ENCODE measurements at places on chromosomes 7 and 10. TPM values are rescaled to one million over a fixed set of nuclear protein-coding genes. Genes with fewer than 3 reads are reported as not detected.

DNA sequence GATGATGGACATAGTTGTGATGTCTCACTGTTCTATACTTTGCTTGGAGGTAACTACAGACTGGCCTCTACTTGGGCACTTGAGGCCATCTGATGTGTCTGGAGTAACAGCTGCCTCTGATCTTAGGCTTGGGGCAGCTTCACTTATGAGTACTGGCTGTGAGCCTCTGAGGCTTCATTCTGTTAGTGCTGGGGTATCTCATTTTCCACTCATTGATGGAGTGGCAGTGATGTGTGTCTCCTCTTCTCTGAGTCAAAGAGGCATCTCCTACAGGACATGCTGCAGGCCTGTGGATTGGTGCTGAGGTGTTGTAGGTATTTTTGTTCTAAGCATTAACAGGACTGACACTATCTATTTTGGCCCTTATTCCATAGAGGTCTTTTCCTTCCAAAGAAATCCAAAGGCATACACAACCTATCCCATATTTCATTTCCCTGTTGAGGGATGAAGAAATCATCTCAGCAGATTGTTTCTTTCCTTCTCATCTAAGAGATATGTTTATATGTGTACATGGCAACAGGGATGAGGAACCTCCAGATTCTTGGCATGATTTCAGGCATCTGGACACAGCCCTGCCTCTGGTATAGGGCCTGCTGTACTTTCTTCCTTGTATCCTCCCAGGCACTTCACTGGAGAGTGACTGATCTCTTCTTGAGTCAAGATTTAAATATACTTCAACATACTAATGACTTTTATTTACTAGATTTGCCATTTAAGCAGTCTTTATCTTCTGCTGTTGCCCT lies 65.7 kb upstream of the NOBOX start:
- no peak for DNase-seq

ADAMTS14 gene
- total RNA-seq: 0.95 TPM

GRCh38 chr10:22618078-22618785 lies 96.1 kb downstream of the PIP4K2A start:
- no peak for DNase-seq

- DNase-seq: no peak
Measured at GRCh38 chr7:71498381-71498780, 366.4 kb downstream of the GALNT17 start.

GRCh38 chr7:138961159-138961558 lies 20.0 kb downstream of the KIAA1549 start:
- DNase-seq: peak; percentile 41

DNA sequence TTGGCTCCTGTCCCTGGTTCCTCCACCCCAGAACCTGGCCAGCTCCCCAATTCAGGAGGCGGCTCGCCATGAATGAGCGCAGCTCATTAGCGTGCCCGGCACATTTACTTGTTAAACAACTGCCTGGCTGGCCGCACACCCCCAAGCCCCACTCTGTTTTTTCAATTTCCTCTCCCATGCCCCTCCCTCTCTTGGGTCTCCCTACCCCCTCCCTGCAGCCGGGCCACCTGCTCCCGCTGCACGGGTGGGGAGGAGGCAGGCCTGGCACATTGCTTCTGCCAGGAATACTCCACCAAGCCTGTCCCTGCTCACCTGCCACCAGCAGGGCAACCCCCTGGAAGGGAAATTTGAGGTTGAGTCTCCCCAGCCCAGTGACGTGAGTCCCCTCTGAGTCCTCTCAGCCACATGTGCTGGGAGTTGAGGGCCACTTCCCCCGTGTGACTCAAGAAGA lies 2.5 kb upstream of the SLIT1 start:
- DNase-seq: no peak

TFEC gene
- total RNA-seq: 2.9 TPM

GRCh38 chr10:132650611-132651250 lies 113.1 kb downstream of the INPP5A start:
- DNase-seq: no peak

DENND2A gene
- total RNA-seq: 8.2 TPM

LIPK gene
- not detected for total RNA-seq

IDI1 gene
- 132 TPM for total RNA-seq

DNA sequence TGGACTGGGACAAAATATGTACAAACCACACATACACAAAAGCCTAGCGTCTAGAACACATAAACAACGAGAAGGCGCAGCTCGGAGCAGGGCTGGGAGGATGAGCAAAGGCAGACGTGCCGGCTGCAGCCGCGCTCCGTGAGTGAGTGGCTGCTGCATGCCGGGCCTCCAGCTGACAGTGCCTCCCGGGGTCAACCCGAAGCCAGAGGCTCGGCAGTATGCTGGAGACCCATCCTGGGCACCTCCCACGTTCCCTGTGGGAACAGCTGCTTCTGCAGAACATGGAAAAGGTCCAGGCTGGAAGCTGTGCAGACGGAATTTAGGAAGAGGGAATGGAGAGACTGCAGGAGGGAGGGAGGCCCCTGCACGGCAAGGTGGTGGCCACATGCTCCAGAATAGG lies 3.6 kb upstream of the GPR146 start:
- no peak for DNase-seq

- peak; percentile 76 for DNase-seq
Measured at GRCh38 chr10:132434405-132435005, 37.5 kb downstream of the PWWP2B start.

OPTN gene
- total RNA-seq: 93.2 TPM

THSD7A gene
- 1.6 TPM for total RNA-seq

- DNase-seq: no peak
Measured at GRCh38 chr10:117449636-117450035, 74.4 kb upstream of the PDZD8 start.

DNA sequence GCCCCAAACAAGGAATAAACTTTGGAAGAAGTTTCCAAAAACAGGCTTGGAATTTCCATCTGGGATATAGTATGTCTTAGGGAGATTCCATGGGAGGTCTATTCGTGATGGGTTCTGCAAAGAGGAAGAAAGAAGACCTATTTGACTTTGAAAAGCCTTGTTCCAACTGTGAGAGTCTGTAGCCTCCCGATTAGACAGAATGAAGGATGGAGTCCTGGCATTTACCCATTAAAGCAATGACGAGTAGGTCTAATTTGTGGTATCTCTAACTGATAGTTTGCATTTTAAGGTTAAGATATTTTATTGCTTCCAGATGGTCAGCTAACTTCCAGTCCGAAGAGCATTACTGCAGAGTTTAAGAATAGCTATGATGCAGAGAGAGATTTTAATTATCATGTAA lies 19.5 kb upstream of the GALNT17 start:
- DNase-seq: no peak

DNA sequence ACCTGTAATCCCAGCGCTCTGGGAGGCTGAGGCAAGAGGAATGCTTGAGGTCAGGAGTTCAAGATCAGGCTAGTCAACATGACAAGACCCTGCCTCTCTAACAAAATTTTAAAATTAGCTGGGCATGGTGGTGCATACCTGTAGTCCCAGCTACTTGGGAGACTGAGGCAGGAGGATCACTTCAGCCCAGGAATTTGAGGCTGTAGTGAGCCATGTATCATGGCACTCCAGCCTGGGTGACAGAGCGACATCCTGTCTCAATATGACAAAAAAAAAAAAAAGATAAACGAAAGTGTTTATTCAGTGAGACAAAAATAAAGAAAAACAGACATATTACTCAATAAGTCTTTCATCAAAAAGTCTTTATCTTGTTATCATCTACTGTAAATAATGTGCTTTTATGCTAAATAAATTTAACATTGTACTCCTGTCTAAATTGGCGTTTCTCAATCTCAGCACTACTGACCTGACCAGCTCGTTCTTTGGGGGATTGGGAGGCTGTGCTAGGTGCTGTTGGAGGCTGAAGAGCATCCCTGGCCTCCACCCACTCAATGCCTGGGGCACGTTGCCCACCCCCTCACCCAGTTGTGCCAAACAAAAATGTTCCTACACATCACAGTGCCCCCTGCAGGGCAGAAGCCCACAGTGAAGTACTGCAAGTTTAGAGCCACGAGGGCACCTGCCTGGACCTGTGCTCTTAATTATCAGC lies 57.7 kb downstream of the NCAPG2 start:
- no peak for DNase-seq

CCAR1 gene
- 62.8 TPM for total RNA-seq

GRCh38 chr7:155229548-155230168 lies 68.0 kb upstream of the INSIG1 start:
- DNase-seq: no peak

- DNase-seq: no peak
Measured at GRCh38 chr7:113705439-113705838, 213.4 kb downstream of the PPP1R3A start.

GRCh38 chr10:101934686-101935305 lies 91.2 kb upstream of the KCNIP2 start:
- DNase-seq: no peak

SPDYE6 gene
- not detected for total RNA-seq

DNA sequence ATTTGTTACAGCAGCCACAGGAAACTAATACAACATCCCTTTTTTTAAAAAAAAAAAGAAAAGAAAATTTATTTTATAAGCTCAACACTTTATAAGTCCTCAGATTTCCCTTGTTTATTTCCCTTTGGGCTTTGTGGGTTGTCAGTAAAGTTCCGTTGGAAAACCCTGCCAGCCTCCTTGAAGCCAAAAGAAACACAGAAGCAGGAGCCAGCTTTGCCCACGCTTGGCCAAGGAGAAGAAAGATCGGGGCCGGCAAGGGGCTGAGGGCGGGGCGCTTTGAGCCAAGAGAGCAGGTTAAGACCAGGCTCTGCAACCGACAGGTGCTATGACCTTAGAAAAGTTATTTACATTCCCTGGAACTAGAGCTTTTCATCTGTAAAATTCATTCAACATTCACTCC lies 72.7 kb downstream of the RGS10 start:
- DNase-seq: no peak

ACBD7 gene
- 0.61 TPM for total RNA-seq

DNA sequence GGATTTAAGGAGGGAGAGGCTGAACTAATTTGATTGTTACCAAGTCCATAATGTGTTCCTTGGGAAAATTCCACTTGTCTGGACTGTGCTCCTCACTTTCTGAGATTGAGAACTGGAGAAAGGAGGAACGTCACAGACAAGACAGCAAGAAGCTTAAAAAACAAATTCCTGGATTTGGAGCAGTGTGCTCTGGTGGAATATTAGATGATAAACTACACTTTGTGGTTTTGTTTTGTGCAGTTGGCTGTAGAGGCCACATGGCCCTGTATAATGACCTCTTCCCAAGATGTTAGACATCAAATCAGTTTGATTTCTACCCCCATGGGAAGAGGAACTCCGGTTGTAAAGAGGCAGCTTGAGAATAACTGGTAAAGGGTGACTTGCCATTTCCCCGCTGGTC lies 421.3 kb upstream of the GALNT17 start:
- DNase-seq: no peak

GRCh38 chr7:143283381-143283780 lies 1.4 kb upstream of the TMEM139 start:
- DNase-seq: peak; percentile 70

DNA sequence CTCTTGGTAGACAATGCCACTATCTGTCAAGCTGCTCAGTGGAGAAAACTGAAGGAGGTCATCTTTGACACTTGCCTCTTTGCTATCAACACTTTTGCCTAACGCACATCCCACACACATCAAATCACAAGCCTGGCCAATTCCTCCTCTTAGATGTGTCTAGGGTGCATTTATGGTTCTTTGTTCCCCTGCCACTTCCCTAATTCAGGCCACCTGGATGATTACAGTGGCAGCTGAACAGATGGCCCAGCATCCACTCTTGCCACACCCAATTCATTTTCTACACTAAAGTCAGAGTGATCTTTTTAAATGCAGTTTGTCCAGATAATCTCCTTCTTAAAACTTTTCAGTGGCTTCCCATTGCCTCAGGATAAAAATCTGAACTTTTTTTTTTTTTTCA lies 58.6 kb downstream of the LAMB4 start:
- DNase-seq: no peak

CALML3 gene
- total RNA-seq: 0.09 TPM

SUN3 gene
- not detected for total RNA-seq

GRCh38 chr10:60952846-60953220 lies 8.8 kb upstream of the RHOBTB1 start:
- DNase-seq: no peak

DNA sequence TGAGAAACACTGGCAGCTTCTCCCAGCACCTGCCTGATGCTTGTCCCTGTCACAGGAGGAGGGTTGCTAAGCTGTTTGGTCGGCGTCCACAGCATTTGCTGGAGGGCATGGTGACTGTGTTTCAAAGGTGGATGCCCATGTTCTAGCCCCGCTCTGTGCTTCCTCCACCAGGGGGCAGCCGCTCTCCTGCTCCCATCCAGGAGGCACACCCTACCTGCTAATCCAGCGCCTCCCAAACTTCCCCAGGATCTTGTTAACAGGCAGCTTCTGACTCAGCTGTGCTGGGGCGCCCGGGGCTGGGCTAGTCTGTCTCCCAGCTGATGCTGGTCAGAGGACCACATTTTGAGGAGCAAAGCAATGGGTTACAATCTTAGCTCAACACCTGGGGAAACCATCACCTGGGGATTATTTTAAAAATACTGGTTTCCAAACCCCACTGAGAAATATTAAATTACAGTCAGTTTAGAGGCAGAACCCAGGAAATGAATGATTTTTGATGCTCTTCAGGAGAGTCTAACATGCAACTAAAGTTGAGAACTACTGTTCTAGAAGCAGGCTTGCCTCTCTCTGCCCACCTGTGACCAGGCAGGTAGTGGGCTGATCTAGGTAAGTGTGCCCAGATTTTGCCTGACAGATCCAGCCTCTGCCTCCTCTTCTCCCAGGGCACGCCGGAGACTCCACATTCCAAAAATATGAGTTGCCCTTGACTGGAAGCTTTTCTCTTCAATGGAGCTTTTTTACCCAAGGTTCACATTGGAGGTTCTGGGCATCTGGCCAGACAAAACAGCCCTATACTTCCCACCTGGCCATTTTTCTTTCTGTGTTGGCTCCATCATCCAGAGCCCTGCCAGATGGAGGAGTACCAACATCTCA lies 92.7 kb upstream of the GPR26 start:
- DNase-seq: peak; percentile 78

RHBDD2 gene
- total RNA-seq: 52.8 TPM

UBN2 gene
- total RNA-seq: 18.8 TPM

GRCh38 chr10:43926371-43926770 lies 277.7 kb upstream of the ZNF32 start:
- no peak for DNase-seq

All from left colon (tissue), 2 donors.